ENCODE measurements at places on chromosomes 7 and 10.

DNA sequence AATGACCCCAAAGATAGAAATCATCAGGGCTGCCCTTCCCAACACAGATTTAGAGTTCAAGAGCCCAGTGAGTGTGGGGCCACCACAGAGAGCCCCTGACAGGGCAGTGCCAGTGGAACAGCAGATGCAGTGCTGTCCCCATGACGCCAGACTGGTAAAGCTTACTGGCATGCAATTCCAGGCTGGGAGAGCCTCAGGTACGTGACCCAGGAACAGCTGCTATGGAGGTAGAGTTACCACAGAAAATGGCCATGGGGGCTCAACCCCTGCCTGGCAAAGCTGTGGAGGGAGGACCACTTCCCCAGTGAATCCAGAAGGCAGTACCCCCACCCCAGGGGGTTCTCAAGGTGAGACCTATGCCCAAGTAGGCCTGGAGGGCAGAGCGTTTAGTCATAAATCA, 228.5 kb downstream of the POLR1F start:
- DNase-seq = no peak

GRCh38 chr10:131925011-131925649, 24.3 kb downstream of the PPP2R2D start:
- DNase-seq = no peak

- DNase-seq = no peak
Observed at GRCh38 chr7:27688056-27688455, 25.4 kb upstream of the HIBADH start.

GRCh38 chr7:52482076-52482475, 553.4 kb upstream of the POM121L12 start:
- no peak for DNase-seq

GRCh38 chr10:91540733-91541132, 92.1 kb downstream of the PPP1R3C start:
- DNase-seq = no peak

Data from renal cortex interstitium (tissue), 15 donors.